ENCODE measurements at places on chromosomes 5 and 9.

DNA sequence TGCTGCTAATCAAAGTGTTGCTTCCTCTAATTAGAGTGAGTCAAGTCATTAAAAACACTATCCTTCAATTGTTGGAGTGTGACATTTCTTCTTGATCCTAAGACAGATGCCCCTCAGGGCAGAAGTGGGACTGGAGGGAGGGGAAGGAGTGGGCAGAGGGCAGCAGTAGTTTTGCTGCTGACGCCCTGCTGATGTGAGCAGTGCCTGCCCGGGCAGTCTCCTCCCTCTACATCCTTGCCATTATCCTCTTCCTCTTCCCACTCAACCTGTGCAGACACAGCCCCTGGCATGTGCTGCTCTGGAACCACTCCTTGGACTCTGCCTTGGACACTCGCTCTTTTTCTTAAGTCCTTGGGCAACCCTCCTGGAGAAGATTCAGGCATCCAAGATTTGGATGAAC, 232.5 kb downstream of the HSPA4 start:
- no peak for DNase-seq

- DNase-seq: no peak
These were observed 350.5 kb upstream of the DAB2 start for GRCh38 chr5:39775086-39775796.

DNA sequence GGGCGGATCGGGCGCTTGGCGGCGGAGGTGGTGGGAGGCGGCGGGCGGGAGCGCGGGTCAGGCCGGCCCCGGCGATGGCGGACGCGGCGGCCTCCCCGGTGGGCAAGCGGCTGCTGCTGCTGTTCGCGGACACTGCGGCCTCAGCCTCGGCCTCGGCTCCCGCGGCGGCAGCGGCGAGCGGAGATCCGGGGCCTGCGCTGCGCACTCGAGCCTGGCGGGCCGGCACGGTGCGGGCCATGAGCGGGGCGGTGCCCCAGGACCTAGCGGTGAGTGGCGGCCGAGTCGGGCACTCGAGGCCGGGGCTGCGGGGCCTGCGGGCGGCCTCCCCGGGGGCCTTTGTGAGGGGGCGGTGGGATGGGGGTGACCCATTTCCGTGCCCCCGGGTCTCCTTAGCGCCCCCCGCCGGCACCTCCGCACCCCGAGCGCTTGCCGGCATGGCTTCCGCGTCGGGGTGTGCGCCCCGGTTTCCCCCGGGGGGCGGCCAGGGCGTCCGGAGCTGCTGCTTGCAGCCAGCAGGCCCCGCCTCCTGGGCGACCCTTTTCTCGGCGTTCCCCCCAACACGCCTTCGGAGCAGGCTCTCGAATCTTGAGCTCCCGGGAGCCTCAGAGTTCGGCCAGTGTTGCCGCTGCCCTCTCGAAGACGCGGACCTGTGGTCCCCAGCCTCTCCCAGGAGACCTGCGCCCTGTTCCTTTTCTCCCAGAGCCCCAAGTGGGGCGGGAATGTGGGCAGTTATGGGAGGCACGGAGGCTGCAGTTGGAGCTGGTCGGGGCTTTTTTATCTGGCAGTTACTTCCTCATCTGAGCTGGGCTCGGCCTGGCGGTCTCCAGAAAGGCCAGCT, 456 bp downstream of the KDM3B start:
- DNase-seq: no peak

DNA sequence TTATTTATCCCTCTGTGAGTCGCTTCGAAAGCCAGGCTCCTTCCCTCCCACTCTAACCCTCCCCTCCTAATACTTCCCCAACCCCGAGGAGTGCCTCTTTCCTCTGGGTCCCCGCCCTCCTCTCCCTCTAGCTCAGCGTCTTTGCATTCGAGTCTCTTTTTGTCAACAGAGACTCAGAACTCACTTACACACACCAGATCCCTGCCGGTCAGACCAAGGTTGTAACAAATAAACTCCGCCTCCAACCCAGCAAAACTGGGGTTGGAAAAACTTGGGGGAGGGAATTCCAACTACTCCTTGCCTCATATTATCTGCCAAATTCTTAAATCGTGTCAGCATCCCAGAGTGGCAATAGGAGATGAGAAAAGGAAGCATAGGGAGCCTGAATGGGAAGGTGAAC, at the start of gene HTR1A:
Gene HTR1A (minus strand): TSS at position 167 of the 400 bp plus-strand sequence. CDS start 726 bp downstream, outside the sequence.
- no peak for DNase-seq

DNA sequence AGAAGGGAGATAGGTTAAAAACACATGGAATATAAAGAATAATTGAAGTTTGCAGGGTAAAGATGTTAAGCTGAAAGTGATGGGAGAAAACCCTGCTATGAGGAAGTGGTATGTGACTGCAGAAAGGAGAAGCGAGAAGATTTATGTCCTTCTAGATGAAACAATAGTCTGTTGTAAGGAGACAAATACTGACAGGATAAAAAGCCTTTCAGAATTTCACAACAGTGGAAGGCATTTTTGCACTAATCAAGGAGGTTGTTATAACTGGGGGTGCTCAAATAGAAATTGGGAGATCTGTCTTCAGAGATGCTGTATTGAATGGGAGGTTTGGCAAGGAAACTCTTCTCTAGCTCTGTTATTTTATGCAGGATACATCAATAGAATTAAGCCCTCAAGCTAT, 69.6 kb downstream of the NMUR2 start:
- no peak for DNase-seq

DNA sequence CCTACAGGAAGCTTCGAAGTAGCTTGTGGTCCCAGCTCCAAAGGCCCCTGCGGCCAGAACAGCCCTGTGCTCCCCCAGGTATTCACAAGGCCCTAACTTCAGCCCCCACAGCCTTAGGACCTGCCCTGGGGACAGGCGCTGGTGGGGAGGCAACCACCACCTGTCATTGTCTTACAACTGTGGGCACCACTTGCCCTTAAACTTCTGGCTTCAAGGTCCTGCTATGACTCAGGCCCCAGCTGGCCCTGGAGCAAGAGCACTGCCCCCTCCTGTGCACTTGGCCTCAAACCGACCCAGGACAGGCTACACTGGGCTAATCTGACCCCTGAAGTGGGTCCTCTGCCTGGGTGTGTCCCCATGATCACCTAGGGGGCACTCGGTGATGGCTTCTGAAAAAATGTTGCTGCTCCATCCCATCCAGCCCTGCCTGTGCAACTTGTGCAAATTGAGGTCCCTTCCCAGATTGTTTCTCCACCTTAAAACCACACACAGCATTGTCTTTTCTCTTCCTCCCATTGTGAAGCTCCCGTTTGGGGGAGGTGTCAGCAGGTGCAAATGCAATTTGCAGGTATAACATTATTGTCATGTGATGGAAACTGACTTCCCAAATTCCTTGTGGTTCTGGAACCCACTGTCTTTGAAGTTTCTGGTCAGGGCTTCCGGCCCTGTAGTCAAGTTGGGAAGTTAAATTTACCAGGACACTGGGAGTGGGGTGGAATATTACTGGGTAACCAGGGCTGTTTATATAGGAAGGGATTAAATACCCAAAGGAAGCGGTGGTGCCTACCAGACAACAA, 1.1 kb upstream of the PROB1 start:
- no peak for DNase-seq

DNA sequence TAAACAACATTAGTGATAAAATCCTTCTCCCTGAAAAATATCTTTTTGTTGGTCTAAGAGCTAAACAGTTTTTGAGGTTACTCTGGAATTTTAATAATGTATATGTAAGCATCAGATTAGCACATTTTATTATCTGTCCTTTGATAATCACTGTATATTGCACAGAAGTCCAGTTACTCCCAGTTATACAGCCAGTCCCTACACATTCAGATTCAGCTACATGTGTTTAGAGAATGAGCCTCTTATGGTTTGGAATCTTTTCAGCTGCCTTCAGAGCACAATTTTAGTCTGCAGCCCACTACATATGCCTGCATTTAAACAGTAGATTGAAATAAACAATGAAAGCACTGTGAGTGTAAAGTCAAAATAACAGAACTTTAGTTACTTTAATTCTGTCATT, 438.2 kb downstream of the ARHGEF28 start:
- no peak for DNase-seq

DNA sequence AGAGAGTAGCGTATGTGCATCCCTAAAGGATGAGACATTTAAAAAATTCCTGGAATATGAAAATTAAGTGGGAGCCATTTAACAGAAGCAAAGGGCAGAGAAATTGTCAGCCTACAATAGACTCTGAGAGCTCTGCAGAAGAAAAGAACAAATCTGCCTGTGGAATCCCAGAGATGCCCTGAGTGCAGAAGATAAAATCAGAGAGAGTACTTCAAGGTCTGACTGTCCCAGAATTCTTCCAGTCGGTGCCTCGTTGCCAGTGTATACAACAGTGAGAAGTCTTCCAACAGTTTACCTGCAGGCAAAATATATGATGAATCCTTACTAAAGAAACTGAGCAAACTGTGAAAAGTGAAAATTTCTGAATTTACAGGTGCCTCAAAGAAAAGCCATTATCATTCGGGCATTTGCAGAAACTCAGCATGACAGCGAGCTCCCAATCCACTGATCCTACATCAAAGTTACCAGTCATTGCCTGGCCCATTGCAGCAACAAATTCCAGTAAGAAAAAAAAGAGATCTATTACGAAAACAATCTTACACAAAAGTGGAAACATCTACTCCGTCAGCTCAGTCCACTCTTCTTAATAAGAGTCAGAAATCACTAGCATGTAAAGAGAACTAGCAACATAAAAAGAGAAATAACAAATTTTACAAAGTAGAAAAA, 92.8 kb upstream of the VCAN start:
- DNase-seq: no peak

DNA sequence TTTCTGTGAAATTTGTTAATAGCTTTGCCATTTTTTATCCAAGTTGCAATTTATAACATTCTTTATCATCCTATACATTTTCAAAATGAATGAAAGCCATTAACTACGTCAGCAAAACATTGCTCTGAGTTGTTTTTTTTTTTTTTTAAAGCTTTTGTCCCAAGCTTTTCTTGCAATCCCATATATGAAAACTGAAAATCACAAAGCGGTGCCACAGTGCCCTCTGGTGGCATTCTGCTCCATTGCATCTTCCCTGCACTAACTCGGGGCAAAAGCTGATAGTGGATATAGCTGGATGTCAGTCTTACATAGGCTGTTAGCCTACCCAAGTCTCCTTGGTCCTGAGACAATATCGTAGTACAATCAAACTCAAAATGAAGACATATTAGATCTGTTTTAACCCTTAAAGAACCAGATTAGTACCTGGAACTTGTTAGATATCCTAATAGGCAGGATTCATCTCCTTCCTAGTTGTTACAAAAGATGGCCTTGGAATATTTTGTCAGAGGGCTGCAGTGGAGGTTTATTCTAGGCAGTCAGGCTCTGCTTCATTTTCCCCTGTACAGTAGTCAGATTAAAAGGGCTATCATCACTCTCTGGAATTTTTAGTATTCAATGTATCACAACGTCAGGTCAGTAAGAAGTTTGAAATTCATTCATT, 669.9 kb downstream of the PTPRD start:
- DNase-seq: peak; percentile 59

GRCh38 chr9:94980947-94981722, 254.6 kb downstream of the AOPEP start:
- peak; percentile 40 for DNase-seq
